ENCODE measurements at places on chromosomes 2 and 18.

DNA sequence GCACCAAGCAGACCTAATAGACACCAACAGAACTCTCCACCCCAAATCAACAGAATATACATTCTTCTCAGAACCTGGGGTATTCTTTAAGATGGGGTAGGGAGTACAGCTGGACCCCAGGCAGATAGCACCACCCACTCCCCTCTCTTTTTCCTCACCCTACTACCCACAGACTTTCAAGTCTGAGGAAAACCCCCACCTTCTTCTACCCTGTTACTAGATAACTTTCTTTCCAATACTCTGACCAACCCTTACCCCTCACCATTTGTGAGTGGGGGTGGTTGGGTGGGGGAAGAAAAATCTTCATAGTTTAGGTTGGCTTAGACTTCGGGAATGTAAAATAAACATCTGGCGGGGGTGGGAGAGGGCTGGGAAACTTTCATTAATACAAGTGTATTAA, 20.3 kb upstream of the ZBTB14 start:
- DNase-seq = no peak

- DNase-seq = no peak
Measured at GRCh38 chr18:43587538-43588153, 310.4 kb upstream of the SYT4 start.

DNA sequence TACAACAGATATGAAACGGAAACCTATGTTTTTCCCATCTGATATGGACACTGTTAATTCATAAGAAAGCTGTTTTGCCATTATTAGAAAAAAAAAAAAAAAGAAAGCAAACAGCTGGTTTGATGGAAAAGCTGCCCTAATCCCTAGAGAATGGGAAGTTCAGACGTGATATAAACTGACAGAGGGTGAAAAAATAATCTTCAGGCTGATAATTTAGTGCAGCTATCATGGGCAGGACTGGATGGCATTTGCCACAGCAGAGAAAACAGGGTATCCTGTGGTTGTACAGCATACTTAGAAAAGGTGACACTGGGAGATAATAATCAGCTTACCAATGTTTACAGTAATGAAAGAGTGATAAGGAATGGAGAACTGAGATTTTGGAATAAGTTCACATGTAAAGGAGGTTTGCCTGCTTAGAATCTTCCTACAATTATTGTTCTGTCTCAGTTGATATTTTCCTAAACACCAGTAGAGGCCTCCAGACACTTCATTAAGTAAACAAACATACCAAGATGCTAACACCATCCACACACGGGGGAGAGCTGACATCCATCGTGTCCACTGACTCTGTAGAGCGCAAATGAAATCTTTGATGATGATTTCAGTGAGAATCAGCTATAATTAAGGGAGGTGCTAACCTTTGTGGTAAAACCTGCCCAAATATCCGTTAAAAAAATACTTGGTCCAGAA, 211.6 kb upstream of the MMADHC start:
- no peak for DNase-seq

DNA sequence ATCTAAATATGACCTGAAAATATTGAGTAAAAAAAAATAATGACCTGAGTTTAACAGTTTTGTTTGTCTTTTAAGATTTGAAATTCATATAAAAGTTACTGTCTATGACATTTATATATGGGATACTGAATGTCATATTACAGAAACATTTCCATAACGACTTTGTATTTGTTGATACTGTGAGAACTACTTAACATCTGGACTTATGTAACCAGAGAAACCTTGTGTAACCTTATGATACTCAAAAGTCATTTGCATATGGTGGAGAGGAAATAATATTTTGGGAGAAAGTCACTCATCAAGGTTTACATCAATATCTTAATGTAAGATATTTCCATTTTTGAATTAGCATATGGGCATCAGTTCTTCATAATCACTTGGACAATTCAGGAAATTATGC, 12.6 kb downstream of the MFSD6 start:
- DNase-seq = no peak

DNA sequence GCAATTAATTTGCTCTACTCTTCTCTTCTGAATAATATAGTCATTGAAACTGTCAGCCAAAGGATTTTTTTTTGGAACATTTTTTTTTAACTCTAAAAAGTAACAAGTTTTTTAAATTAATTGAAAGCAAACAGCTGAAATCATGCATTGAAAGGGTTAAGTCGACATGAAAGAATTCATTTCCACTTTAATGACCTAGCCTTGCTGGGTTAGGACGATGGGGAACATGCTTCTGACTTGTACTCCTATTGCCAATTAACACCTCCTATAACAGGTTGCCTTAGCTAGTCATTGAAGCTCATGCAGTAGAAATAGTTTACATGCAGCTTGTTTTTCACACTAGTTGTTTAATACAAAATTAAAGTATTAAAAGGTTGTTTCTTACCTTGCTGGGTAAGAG, 47.8 kb downstream of the PSMD14 start:
- no peak for DNase-seq

DNA sequence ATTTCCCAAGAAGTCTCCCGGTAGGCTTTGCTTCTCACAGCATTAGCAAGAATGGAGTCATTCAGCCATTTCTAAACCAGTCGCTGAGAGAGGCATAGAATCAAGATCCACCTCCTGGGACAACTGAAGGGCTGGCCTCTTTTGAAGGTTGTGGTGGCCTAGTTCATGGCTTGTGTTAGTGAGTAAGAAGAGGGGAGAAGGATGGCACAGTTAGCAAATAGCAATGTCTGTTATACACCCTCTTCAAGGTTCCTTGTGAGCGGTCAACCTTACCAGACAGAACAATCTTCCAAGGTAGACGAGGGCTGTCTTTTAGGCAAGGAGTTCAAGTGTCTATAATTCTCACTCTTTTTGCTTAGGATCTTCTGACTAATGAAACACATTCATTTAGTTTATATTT, 35.4 kb upstream of the DNAH7 start:
- DNase-seq = no peak

- DNase-seq = no peak
Measured at GRCh38 chr2:162244541-162245031, 1.3 kb upstream of the FAP start.

DNA sequence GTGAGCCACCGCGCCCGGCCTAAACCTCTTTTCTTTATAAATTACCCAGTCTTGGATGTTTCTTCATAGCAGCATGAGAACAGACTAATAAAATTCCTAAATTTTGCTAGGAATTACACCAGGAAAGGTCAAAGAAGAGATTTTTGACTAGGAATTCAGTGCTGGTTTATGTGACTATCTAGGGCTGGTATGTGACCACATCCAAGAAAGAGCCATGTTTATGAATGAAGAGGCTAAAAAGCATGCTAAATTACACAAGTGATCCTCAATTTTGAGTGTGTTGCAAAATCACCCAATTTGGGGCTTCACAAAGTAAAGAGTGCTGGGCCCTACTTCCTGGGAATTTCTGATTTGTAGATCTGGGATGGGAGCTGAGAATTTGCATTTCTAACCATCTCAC, 123.6 kb downstream of the CSRNP3 start:
- no peak for DNase-seq

- no peak for DNase-seq
Measured at GRCh38 chr2:30026091-30027055, 105.0 kb upstream of the ALK start.

DNA sequence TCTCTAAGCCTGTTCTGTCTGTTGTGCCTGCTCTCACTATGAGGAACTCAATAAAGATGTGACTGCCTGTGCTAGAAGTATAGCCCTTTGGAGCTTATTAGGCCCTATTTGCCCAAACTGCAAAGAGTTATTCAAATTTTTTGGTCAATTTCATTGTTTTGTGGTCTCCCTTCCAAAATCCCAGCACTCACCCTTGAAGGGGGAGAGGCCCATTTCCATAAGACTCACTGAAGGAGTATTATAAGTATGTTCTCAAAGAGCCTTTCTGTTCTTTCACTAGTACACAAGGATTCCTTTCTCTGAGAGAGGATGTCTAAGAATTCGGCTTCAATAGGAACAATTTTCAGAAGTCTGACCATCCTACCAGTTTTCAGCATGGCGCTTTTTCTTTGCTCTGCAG, 641.9 kb upstream of the REG3G start:
- DNase-seq = no peak

- no peak for DNase-seq
Measured at GRCh38 chr2:119849838-119850565, 90.3 kb downstream of the PTPN4 start.

GRCh38 chr2:10078704-10079265, 1.4 kb downstream of the CYS1 start:
- DNase-seq = no peak

- no peak for DNase-seq
Measured at GRCh38 chr2:52452201-52452600, 1315.4 kb upstream of the CHAC2 start.

GRCh38 chr2:7539760-7540159, 622.5 kb downstream of the RNF144A start:
- no peak for DNase-seq

GRCh38 chr2:147224070-147224469, 620.8 kb upstream of the ACVR2A start:
- DNase-seq = no peak

DNA sequence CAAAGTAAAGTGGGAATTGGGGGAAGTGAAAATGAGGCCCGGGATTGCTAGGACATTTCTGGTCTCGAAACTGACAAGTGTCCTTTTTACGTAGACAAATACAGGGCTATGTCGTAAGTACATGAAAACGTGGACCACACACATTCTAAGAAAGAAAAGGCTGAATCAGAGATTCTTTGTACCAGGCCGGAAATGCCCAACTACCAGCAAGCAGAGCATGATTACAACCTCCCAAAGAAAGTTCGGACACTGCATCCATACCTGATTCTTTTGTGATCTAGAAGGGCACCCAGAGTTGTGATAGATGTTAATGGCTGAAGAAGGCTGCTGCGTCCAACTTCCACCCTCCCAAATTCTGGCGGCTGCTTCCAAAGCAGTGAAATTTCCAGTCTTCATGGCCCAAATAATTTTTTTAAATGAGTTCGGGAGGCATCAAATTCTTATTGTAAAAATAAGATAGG, 1.7 kb downstream of the RBMS1 start:
- DNase-seq = no peak

GRCh38 chr18:79411614-79412526, 16.1 kb downstream of the NFATC1 start:
- DNase-seq = no peak

DNA sequence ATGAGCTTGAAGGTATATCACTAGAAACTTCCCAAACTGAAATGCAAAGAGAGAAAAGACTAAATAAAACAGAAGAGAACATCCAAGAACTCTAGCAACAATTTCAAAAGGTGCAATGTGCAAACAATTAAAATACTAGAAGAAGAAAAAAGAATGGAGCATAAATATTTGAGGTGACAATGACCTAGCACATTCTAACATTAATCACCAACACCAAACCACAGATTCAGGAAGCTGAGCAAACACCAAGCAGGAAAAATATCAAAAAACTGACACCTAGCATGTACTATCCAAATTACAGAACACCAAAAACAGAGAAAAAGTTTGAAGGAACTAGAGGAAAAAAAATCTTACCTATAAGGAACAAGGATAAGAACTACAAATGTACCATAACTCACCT, 460.8 kb downstream of the IRS1 start:
- DNase-seq = no peak

GRCh38 chr2:181374781-181375675, 82.2 kb upstream of the ITGA4 start:
- DNase-seq = no peak

- DNase-seq = no peak
Measured at GRCh38 chr2:128277961-128278681, 40.5 kb downstream of the HS6ST1 start.

DNA sequence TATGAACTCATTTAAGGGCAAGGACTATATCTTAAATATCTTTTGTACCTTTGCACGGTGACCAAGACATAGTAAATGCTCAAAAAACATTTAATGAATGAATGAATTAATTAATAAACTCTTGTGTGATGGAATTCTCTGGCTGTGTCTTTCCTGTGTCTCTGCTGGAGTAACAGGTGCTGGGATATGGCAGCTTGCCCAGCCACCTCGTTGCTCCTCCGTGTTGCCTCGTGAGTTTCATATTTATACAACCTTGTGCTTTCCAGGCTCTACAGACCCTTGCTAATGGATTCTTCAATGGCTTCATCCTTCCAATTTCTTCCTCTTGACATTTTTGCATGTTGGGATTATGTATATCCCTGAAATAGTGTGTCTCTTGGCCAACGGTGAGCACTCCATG, 30.4 kb downstream of the CTAGE1 start:
- no peak for DNase-seq

- no peak for DNase-seq
Measured at GRCh38 chr2:10441948-10442347, 6.2 kb downstream of the ODC1 start.

- DNase-seq = no peak
Measured at GRCh38 chr2:239929504-239929903, 95.6 kb downstream of the NDUFA10 start.
